ENCODE measurements at places on chromosomes 6 and 20. TPM values are rescaled to one million over a fixed set of nuclear protein-coding genes. Genes with fewer than 3 reads are reported as not detected.

TBC1D32 gene
- 24.2 TPM for total RNA-seq

FOXC1 gene
- total RNA-seq = 3.3 TPM

TMEM244 gene
- total RNA-seq = not detected

CNR1 gene
- 143 TPM for total RNA-seq

ABHD16B gene
- total RNA-seq = not detected

PLCB4 gene
- total RNA-seq = 28.9 TPM

DUSP22 gene
- 40.4 TPM for total RNA-seq

DNMT3B gene
- 29.0 TPM for total RNA-seq

BANF2 gene
- total RNA-seq = not detected

DNA sequence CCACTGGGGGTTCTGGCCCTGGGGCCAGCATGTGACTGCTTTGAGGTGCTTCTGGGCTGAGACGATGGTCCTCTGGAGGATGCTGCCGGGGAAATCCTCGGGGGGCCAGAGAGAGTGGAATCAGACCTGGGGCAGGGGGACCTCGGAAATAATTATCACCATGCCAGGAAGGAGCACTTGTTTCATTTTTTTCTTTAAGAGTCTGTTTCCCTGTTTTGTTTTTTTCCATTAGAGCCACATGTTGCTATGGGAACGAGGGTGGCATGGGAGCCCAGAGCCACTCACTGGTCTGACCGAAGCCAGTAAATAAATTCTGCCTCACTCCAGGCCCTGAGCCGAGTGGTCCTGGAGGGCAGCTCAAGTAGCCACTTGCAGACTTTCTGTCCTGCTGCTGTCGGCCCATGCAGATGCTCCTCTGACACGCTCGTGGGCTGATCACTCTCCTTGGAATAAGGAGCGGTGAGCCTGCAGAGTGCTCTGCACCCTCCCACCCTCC, 365.1 kb downstream of the ZFAND3 start:
- H3K36me3 ChIP-seq = no peaks in the 10 kb centered on the region
- H3K4me3 ChIP-seq = no peak overlapping the region

- H3K27ac ChIP-seq = no peak overlapping the region
- H3K4me1 ChIP-seq = no peaks in the 10 kb centered on the region
- no peak for DNase-seq
- no peak overlapping the region for H3K4me3 ChIP-seq
- peaks cover 2% of the 10 kb centered on the region for H3K27me3 ChIP-seq
These were observed 12.0 kb upstream of the ADGRF5 start for GRCh38 chr6:46933751-46934150.

DNA sequence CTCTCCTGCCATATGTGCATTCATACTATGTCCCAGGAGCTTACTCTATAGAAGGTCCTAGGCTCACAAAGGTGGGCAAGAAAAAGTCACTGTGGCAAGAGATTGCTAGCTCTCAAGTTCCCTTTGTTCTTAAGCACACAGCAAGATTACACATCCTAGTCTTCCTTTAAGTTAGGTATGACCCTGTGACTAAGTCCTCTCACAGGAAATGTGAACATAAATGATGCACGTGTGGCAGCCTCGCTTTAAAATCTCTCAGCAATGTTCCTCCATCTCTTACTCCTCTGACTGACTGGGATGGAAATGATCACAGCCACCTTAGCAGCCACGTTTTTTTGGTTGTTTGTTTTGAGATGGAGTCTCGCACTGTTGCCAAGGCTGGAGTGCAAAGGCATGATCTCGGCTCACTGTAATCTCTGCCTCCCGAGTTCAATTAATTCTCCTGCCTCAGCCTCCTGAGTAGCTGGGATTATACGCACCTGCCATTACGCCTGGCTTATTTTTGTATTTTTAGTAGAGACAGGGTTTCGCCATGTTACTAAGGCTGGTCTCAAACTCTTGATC, 35.7 kb upstream of the HAO1 start:
- no peaks in the 10 kb centered on the region for H3K36me3 ChIP-seq
- H3K4me1 ChIP-seq = peaks cover 10% of the 10 kb centered on the region
- DNase-seq = no peak
- H3K27me3 ChIP-seq = no peaks in the 10 kb centered on the region
- H3K4me3 ChIP-seq = no peak overlapping the region

DNA sequence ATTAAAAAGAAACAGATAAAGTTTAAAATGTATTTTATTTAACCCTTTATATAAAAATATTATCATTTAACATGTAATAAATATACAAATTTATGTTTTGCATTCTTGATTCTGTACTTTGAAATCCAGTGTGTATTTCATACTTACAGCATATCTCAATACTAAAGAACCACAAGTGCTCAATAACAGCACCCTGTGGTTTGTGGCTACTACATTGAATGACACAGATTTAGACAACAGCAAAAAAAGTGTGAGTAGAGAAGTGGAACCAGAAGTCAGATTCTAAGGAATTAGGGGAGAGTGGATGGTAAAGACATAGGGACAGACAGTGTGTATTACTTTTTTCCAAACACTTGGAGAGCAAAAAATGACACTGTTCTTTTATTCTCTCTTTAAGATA, 524.5 kb downstream of the BMP2 start:
- no peaks in the 10 kb centered on the region for H3K36me3 ChIP-seq
- H3K4me1 ChIP-seq = peaks cover 3% of the 10 kb centered on the region
- no peak overlapping the region for H3K27ac ChIP-seq
- no peak overlapping the region for H3K4me3 ChIP-seq

GRCh38 chr6:39420300-39421265, 98.1 kb upstream of the KCNK16 start:
- DNase-seq = no peak
- H3K4me1 ChIP-seq = peaks cover 3% of the 10 kb centered on the region
- H3K27ac ChIP-seq = no peak overlapping the region
- H3K27me3 ChIP-seq = no peaks in the 10 kb centered on the region
- H3K4me3 ChIP-seq = no peak overlapping the region

GRCh38 chr6:133016631-133017030, 202.3 kb downstream of the RPS12 start:
- no peaks in the 10 kb centered on the region for H3K4me1 ChIP-seq
- H3K4me3 ChIP-seq = no peak overlapping the region
- H3K27me3 ChIP-seq = peaks cover 3% of the 10 kb centered on the region
- H3K27ac ChIP-seq = no peak overlapping the region

DNA sequence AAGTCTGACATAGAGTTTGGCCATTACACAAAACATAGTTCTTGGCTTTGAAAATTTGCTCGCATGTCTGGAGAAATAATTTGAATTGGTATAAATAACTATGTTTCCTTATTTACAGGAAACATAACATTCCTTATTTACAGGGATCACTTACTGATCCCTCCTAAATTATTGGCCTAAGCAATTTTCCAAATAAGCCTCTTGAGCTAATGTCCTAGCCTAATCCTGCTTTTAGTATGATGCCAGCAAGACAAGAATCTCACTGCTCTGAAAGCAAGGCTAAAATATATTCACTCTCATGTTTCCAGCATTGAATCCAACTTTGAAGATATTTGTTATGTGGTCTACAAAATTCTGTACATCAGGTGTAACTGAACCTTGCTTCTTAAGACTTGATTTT, 4.1 kb upstream of the TBC1D32 start:
- H3K36me3 ChIP-seq = no peaks in the 10 kb centered on the region
- no peak overlapping the region for H3K27ac ChIP-seq
- no peak overlapping the region for H3K4me3 ChIP-seq

- no peak overlapping the region for H3K4me3 ChIP-seq
These were observed 724.1 kb downstream of the KIF16B start for GRCh38 chr20:15848995-15849610.

DNA sequence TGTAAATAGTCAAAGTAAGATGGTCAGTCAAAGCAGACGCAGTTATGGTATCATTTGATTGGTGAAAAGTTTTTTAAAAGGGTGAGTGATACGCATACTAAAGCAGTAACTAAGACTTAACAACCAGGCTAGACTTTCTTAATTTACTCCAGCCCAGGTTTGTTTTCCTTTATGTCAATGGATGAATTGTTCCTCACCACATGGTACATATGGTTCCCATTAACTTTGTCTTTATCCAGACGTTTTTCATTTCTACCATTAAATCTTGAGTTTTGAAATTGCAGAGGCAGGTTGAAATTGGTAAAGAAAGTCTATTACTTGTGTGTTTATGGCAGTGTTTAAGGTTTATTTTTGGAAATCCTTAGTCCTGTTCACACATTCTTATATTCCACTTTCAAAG, 98.5 kb upstream of the SCGN start:
- DNase-seq = no peak
- no peaks in the 10 kb centered on the region for H3K4me1 ChIP-seq
- H3K27me3 ChIP-seq = no peaks in the 10 kb centered on the region
- H3K36me3 ChIP-seq = no peaks in the 10 kb centered on the region
- H3K4me3 ChIP-seq = no peak overlapping the region

DNA sequence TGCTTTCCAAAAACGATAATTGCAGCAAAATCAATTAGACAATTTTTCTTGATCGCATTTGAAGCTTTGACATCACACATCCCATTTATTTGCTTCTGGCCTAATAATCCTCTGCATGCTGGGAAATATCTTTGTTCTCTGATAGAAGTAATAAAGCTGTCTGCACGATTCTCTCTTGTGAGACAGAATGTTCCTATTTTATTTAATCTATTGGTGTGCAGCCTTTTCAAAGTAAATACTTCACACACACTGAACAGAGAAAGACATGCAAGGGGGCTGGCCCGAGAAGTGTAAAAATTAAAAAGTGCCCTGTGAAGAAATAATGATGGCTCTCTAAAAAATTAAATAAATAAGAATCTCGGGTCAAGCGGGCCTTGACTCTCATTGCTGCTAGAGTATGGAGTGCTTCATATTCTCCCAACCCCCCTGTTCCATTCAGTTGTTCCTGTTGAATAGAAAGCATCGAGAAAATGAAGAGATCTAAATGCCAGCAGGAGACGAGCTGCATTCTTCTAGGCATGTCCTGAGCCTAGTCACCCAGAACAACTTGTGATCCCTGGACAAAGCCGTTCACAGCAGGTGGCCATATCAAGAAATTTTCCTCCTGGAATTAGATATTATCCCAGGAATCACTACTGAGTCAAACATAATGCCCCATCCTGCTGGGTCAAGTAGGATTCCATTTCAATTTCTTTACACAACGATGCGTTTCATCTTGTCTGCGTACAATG, 625.9 kb upstream of the EPHA7 start:
- H3K4me1 ChIP-seq = peaks cover 11% of the 10 kb centered on the region
- no peaks in the 10 kb centered on the region for H3K36me3 ChIP-seq

DNA sequence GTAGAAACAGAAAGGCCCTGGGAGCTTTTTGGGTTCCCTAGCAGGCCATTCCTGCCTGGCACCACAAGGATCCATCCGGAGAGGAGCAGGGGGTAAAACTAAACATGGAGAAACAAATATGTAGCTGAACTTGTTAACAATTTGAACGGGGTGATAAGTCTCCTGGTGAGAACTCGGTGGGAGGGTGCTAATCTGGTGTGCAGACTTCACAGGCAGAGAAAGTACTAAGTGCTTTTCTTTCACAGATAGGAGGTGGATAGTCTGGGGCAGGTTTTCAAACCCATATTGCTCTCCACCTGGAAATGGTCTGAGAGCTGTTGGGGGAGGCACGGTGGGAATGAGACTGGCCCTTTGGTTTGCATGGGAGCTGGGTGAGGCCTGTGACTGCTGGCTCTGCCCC, 196.3 kb upstream of the FUT9 start:
- H3K27me3 ChIP-seq = no peaks in the 10 kb centered on the region
- peaks cover 14% of the 10 kb centered on the region for H3K4me1 ChIP-seq
- DNase-seq = no peak
- H3K4me3 ChIP-seq = no peak overlapping the region

GRCh38 chr20:13545790-13546189, 92.9 kb downstream of the TASP1 start:
- DNase-seq = no peak
- no peak overlapping the region for H3K4me3 ChIP-seq
- H3K27ac ChIP-seq = no peak overlapping the region

DNA sequence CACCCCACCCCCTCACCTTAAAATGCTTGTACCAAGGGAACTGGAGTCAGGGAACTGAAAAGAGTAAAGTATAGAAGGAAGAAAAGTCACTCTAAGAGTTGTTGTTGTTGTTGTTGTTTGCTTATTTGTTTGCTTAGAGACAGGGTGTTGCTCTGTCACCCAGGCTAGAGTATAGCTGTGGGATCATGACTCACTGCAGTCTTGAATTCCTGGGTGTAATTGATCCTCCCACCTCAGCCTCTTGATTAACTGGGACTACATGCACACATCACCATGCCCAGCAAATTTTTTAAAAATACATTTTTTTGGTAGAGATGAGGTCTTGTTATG, 681.6 kb upstream of the GJE1 start:
- H3K27ac ChIP-seq = no peak overlapping the region
- no peaks in the 10 kb centered on the region for H3K36me3 ChIP-seq
- H3K27me3 ChIP-seq = peaks cover 2% of the 10 kb centered on the region
- peaks cover 3% of the 10 kb centered on the region for H3K4me1 ChIP-seq

- no peaks in the 10 kb centered on the region for H3K36me3 ChIP-seq
- no peak overlapping the region for H3K4me3 ChIP-seq
- no peak for DNase-seq
- peaks cover 22% of the 10 kb centered on the region for H3K4me1 ChIP-seq
- H3K27me3 ChIP-seq = peaks cover 7% of the 10 kb centered on the region
- no peak overlapping the region for H3K27ac ChIP-seq
These were observed 47.7 kb downstream of the ZNF831 start for GRCh38 chr20:59211208-59211765.

GRCh38 chr6:38701551-38701950, 1.4 kb downstream of the GLO1 start:
- H3K27me3 ChIP-seq = no peaks in the 10 kb centered on the region
- DNase-seq = no peak
- H3K27ac ChIP-seq = no peak overlapping the region
- peaks cover 4% of the 10 kb centered on the region for H3K4me1 ChIP-seq

DNA sequence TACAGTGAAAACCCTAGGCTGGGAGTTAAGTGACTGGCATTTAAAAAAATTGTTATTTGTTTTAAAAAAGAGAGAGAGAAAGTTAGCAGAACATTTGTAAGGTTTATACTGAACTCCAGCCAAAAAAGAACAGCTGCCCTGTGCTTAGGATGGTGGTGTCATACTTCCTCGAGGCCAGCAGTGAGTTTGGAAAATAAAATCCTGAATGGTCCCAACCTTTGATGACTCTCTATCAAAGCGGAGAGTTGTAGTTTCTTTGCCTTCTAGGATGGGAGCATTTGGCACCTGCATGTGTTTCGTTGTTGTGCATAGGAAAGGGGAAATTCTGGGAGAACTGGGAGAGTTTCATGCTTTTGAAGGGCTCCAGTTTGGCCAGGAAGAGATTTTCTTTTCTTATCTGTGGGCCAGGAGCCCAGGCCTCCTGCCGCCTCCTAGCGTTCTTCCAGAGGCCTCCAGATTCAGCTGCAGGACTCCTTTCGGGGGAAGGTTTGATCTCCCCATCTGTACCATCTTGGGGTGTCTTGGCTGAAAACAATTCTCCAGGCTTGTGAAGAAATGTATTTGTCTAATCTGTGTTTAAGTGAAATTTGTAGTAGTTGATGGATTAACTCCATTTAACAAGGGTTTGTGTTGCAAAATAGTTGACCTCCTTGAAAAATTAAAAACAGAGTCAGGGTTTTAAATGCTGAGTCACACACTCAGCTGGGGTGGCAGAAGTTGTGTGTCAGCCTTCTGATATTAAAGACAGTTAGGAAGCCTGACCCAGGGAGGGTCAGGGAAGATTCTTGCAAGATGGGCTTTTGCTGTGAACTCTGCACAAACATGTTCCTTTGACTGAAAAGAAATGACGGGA, 63.4 kb downstream of the TXNDC5 start:
- H3K36me3 ChIP-seq = peaks cover 5% of the 10 kb centered on the region
- H3K4me3 ChIP-seq = no peak overlapping the region
- DNase-seq = no peak
- H3K27me3 ChIP-seq = no peaks in the 10 kb centered on the region

- H3K4me3 ChIP-seq = no peak overlapping the region
- DNase-seq = no peak
- H3K4me1 ChIP-seq = peaks cover 5% of the 10 kb centered on the region
- H3K27me3 ChIP-seq = peaks cover 2% of the 10 kb centered on the region
- H3K27ac ChIP-seq = peak overlapping the region; percentile 75
These were observed 108.0 kb downstream of the NUS1 start for GRCh38 chr6:117783279-117783678.

All from glutamatergic neuron (in vitro differentiated cells).